ENCODE measurements at places on chromosomes 4 and X. TPM values are rescaled to one million over a fixed set of nuclear protein-coding genes. Genes with fewer than 3 reads are reported as not detected.

GRCh38 chr4:54837576-54838140 lies 179.9 kb downstream of the KIT start:
- H3K4me1 ChIP-seq = peaks cover 14% of the 10 kb centered on the region
- H3K27me3 ChIP-seq = no peaks in the 10 kb centered on the region
- no peak overlapping the region for H3K27ac ChIP-seq
- H3K36me3 ChIP-seq = no peaks in the 10 kb centered on the region

NLGN3 gene
- 1.7 TPM for total RNA-seq

DNA sequence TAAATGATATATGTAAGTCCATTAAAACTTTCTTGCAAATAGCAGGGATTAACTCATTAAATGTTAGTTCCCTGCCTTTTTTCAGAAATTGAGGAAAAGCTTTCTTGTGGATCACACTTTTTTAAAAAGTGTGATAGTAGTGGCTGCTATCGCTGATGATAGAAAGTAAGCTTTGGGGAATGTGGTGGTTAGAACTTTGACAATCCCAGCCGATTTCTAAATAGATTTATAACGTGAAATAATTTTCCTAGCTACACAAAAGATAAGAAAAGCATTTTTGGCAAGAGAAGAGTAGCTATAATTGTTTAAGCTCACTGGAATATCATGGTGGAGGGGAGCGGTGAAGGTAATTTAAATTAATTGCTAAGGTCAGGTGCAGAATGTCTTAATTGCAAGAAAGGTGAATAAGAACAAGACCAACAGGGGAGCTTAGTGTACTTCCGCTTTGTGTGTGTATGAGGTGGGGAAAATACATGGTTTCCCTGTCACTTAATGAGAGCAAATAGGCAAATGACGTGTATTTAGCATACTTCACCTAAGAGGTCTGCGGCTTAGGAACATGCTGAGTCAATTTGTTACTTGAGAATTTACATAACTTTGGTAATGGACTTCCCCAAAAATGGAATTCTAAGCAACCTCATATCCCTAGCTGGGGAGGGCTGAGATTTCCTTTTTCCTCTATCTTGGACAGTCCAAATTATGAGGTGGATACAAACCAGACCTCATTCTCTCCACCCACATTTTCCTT lies 11.7 kb upstream of the IL21 start:
- H3K27ac ChIP-seq = no peak overlapping the region
- H3K4me3 ChIP-seq = no peak overlapping the region
- H3K27me3 ChIP-seq = peaks cover 1% of the 10 kb centered on the region

DNA sequence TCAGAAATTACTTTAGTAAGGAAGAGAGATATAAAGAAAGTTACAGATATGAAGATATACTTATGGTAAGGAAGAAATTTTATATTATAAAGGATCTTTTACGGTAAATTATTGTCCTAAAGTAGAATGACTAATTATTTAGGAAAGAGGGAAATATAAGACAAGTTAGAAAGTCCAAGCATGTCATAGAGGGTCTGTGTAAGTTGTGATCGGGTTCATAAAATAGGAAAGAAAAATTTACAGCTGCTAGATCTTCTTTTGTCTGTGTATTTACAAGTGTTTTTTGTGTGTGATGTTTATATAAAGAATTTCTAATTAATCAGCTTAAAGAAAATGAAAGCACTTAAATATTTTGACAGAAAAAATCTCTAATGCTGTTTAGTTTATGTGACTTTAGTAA lies 1054.9 kb upstream of the DIAPH2 start:
- H3K4me3 ChIP-seq = no peak overlapping the region
- H3K27ac ChIP-seq = no peak overlapping the region
- no peaks in the 10 kb centered on the region for H3K4me1 ChIP-seq
- H3K36me3 ChIP-seq = no peaks in the 10 kb centered on the region
- DNase-seq = no peak

DNA sequence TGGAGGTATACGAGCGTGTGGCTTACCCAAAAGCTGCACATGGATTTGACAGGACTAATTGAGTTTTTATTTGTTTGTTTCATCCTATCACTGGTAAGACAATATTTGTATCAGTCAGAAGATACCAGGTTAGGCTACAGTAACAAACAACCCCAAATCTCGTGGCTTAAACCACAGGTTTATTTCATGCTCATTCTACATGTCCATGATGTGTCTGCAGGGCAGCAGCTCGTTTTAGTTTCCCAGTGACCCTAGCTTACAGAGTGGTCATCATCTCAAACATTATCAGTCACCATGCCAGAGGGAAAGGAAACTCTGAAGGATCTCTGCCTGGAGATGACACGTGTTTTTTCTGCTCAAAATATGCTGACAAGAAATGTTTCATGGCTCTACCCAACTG lies 108.3 kb downstream of the SHROOM3 start:
- no peak overlapping the region for H3K27ac ChIP-seq
- no peaks in the 10 kb centered on the region for H3K4me1 ChIP-seq
- H3K4me3 ChIP-seq = no peak overlapping the region

TAF1 gene
- 50.6 TPM for total RNA-seq

SOX3 gene
- 0.49 TPM for total RNA-seq

DNA sequence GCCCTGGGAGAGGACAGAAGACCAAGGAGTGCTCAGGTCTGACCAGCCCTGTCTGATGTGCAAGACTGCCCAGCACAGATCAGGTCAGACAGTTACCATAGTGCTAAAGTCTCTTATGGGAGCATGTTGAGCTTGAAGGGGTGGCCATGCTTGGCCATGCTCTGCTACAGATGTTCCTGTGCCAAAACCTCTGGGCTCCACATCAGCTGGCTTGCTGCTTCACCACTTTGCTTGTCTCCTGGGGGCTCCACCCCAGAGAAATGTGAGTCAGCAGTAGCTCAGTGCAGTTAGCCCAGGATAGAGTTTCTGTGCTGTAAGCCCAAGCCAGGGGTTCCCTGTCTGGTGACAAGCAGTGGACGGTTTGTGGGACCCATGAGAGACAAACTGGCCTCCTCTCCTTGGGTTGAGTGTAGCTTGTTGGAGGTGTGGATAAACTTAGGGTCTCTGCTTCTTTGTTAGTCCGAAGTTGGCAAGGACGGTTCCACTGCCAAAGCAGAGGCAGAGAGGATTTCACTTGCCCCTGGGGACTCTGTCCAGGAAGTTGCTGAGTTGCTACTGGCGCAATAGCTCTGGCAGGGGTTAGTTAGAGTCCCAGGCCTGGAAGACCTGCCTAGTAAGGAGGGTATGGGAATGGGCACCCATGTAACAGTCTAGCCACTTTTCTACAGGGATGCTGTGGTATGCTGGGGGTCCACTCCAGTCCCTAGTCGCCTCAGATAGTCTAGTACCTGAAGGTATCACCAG lies 8.7 kb upstream of the TMSB15C start:
- no peaks in the 10 kb centered on the region for H3K27me3 ChIP-seq
- no peaks in the 10 kb centered on the region for H3K4me1 ChIP-seq
- H3K36me3 ChIP-seq = no peaks in the 10 kb centered on the region
- DNase-seq = no peak
- no peak overlapping the region for H3K27ac ChIP-seq
- H3K4me3 ChIP-seq = no peak overlapping the region

STATH gene
- not detected for total RNA-seq

BMX gene
- 0.74 TPM for total RNA-seq

GRCh38 chrX:109281483-109282275 lies 200.2 kb downstream of the GUCY2F start:
- DNase-seq = no peak
- H3K27ac ChIP-seq = no peak overlapping the region
- H3K27me3 ChIP-seq = peaks cover 2% of the 10 kb centered on the region
- H3K4me3 ChIP-seq = no peak overlapping the region
- no peaks in the 10 kb centered on the region for H3K36me3 ChIP-seq
- peaks cover 2% of the 10 kb centered on the region for H3K4me1 ChIP-seq

NUDT11 gene
- 8.7 TPM for total RNA-seq

MFAP3L gene
- total RNA-seq = 6.3 TPM

GRCh38 chr4:84894621-84895020 lies 71.9 kb downstream of the WDFY3 start:
- peaks cover 1% of the 10 kb centered on the region for H3K27me3 ChIP-seq
- DNase-seq = no peak
- H3K4me1 ChIP-seq = no peaks in the 10 kb centered on the region

- no peak overlapping the region for H3K27ac ChIP-seq
- no peaks in the 10 kb centered on the region for H3K36me3 ChIP-seq
- no peak overlapping the region for H3K4me3 ChIP-seq
- no peak for DNase-seq
- no peaks in the 10 kb centered on the region for H3K27me3 ChIP-seq
These were observed 612.1 kb upstream of the PITX2 start for GRCh38 chr4:111234939-111235338.

DNA sequence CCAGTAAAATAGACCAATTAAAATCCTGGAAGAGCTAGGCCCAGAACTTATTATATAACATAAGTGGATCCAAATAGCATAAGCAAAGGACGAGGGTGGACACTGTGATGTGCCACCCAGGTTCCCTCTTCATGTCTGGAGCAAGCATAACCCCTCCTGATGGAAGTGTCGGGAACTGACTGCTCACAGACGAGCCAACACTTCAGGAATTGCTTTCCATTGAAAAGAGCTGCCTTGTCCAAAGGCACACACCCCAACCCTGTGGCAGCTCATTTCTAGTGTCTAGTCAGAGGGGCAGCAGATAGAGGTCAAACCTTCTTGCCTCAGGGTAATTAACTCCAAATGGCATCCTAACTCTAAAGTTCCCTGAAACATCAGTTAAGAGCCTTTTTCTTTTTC lies 15.3 kb downstream of the DDIT4L start:
- no peak overlapping the region for H3K4me3 ChIP-seq
- no peak for DNase-seq
- no peak overlapping the region for H3K27ac ChIP-seq
- H3K36me3 ChIP-seq = no peaks in the 10 kb centered on the region

GRCh38 chr4:189198624-189199023 lies 742.0 kb upstream of the FRG1 start:
- H3K36me3 ChIP-seq = no peaks in the 10 kb centered on the region
- no peaks in the 10 kb centered on the region for H3K4me1 ChIP-seq
- no peak overlapping the region for H3K27ac ChIP-seq

Measured in endothelial cell (in vitro differentiated cells).